ENCODE measurements at places on chromosomes 7 and 10.
A peak's percentile ranks its signal among the peaks of the same experiment; 100 is the strongest.

GRCh38 chr7:31234836-31235605 is 105.5 kb downstream of the NEUROD6 start:
- peak; percentile 87 for DNase-seq

DNA sequence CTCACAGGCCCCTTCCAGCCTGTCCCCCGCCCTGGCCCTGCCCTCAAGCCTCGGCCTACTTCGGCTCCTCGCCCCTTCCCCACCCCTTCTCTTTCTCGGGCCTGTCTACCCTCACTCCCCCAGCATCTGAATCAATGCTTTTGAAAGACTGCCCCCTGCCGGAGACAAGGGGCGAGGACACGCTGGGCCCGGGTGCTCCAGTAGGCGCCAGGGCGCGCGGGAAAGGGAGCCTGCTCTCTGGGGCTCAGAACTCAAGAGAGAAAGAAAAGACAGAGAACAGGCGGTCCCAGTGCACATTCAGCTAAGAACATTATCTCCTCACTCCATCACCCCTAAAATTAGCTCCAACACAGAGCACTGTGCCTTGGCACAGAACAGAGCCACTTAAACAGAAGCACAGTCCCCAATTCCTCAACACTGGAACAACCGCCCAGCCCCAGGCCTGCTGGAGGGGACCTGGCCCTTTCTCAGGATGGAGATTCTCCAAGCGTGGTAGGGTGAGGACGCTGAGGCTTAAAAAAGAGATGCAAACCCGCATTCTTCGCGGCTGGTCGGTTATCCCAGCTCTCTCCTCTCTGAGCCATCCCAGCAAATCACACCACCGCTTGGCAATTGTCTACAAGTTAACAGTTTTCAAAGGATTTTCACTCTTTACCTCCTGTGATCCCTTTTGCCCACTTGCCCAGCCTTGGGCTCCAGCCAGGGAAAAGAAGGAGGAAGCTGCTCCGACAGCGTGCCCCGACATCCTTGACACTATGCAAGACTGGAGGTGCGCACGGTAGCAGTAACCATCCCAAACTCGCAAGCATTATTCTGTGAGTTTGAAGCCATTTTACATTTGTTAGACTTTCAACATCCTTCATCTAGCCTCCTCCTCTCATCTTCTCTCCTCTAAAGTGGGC is 2.1 kb downstream of the GIGYF1 start:
- DNase-seq: peak; percentile 31

DNA sequence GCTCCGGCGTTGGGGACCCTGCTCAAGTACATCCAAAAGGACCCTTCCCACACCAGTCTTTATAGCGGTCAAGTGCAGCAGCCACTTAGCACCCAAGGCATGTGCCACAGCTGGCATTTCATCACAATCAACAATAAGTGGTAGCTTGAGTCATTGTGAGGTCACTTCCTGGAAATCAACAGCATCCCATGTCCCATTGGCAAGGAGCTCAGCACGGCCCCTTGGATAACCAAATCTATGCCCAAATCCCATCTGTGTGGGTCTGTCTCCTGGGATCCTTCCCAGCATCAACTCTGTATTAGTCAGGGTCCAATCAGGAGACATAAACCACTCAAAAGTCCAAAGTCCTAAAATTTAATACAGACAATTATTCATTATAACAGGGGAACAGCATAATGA is 27.1 kb downstream of the MDH2 start:
- no peak for DNase-seq

- DNase-seq: no peak
These were observed 87.0 kb downstream of the SGMS1 start for GRCh38 chr10:50536617-50537240.

DNA sequence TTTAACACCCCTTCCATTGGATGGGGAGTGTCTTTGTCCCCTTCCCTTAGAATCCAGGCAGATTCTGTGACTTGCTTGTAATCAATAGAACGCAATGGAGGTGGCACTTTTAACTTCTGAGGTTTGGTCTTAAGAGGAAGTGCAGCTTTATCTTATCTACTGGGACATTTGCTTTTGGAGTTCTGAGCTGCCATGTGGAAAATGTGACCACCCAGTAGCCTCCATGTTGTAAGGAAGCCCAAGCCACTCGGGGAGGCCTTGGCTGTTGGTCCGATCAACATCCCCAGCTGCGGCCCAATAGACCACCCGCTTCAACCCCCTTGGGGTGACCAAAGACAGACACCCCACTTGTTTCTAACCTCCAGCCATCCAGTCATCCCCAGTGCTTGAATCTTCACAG is 86.3 kb upstream of the FAM171A1 start:
- DNase-seq: no peak

GRCh38 chr7:22481726-22482125 is 18.3 kb downstream of the STEAP1B start:
- DNase-seq: no peak

- DNase-seq: no peak
These were observed 546.8 kb upstream of the FOXK1 start for GRCh38 chr7:4135301-4135700.

DNA sequence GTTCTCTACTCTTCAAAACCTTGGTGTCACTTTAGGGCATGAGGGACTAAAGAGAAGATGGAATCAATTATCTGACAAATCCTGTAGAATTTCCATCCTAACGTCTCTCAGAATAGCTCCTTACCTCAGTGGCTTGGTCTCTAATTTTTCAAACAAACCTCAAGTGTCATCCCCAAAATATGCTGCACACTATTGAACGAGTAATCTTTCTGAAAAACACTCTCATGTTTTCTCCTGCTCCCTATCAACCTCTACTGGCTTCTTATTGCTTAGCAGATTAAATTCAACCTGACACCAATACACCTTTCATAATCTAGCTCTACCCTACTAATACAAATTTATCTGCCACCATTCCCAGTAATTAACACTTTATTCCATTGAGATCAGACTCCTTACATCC is 8.5 kb downstream of the CNOT4 start:
- DNase-seq: no peak

DNA sequence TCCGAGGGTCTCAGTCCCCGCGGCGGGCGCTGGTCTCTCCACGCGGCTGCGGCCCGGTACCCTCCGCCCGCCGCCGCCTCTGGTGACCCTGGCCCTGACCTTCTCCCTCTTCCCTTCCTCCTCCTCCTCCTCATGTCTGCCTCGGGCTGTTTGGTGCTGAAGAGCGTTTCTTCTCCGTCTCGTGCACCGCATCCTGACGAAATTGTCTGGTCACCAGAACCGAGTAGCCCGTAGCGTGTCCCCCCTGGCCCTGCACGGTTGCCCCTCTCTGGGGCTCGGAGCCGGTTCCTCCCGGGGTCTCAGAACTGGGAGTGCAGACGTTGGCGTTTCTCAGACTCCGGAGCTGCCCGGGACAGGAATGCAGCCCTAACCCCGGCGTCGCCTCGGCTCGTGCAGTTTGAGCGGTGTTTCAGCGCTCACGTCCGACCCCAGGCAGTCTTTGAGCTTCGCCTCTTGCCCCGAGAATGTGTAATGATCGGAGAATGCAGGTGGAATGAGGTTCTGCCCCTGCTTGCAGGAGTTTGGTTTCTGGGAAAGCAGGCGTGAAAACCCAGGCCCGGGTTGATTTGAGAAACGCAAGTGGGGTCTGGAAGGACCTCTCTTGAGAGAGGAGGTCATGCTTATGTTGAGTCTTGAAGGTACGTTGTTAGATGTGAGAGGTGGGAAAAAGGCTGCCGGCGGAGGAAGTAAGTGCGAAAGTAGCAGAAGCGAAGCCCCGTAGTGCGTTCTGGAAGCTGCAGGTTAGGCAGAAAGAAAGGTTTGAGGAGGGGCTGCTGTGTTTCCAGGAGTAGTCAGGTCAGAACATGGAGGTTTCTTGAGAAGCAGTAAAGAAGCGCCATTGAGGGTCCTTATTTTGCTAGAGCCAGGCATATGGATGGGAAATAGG is 743 bp downstream of the RBM17 start:
- no peak for DNase-seq

DNA sequence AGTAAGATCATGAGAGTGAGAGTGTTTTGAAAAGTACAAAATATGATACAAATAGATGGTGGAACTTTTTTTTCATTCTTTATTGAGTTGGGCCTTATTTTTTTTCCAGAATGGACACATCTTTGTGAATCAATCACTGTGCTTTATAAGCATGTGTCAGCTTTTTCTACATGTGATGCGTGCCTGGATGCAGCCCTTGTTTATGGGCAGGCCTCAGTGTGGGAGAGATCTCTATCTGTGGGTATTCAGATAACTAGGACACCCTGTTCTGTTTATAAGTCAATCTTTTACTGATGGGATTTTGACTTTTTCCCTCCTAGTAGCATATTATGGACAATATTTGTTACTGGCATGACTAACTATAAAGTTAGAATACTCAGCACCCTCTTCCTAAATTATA is 42.9 kb upstream of the IKZF1 start:
- DNase-seq: no peak

DNA sequence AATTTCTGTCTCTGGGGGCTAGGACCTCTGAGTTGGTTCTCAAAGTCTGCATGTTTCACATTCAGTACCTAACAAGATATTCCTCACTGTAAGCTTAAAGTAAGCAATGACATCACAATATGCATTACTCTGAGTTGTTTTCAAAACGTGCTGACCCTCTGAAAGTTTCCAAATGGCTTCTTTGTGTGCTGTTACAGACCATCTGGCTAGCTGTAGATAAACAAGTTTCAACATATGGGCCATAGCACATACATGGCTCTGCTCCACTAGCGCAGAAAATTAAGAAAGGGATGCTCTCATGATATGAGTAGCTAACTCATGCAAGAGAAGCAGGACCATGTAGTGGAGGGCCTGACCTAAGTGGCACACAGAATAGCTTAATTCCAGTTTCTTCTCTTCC is 119.0 kb downstream of the HTR7 start:
- peak; percentile 10 for DNase-seq

DNA sequence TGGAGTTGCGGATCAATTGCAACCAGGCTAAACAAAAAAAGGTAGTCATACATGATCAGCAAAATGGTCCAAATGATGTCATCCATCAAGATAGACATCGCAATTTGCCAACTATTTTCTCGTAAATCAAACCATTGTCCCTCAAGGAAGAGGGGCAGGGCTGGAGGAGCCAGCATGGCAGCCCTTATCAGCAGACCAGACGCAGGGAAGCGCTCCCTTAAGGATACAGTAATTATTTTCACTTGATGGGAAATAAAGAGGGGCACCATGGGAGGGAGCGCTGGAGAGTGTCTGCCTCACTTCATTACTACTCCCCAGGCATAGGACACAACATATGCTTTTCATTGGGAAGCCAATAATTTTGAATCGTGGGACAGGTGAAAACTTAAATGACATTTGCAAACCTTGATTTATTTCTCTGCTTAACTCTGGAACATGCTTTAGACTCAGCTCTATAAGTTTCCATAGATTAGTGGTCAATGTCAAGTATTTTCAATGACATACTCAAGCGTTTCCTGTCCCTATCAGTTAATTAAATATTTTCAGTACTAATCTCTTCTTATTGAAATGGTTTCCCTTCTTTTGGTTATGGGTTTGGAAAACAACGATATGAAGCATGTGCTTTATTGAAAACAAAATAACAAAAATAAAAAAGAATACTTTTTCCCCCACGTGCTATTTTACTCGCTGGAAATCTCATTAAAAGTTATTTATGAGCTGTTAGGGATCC is 202.4 kb upstream of the HABP2 start:
- no peak for DNase-seq

- DNase-seq: no peak
These were observed 50.6 kb downstream of the MGMT start for GRCh38 chr10:129517680-129518057.

DNA sequence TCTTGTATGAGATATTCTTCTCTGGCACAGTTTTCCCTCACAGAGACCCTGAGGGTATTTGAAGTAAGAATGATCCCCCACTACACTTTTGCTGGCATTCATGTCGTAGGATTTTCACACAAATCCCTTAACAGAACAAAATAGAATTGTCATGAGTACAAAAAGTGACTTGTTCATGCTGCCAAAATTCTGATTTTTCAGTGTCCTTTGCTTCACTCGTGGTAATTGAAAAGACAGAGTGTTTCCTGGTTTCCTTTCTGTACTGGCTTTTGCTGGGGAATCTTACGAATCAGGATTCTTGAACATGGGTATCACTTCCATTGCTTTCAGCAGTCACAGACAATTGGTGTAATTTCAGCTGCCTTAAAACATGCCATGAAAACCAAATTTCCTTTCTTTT is 756.3 kb downstream of the REEP3 start:
- no peak for DNase-seq

Data from NCI-H2171 (cell line).